Astrocyte (in vitro differentiated cells and primary cell): ENCODE measurements at places on chromosomes 16 and 17. TPM values are rescaled to one million over a fixed set of nuclear protein-coding genes. Genes with fewer than 3 reads are reported as not detected.
A peak's percentile ranks its signal among the peaks of the same experiment; 100 is the strongest.

DNA sequence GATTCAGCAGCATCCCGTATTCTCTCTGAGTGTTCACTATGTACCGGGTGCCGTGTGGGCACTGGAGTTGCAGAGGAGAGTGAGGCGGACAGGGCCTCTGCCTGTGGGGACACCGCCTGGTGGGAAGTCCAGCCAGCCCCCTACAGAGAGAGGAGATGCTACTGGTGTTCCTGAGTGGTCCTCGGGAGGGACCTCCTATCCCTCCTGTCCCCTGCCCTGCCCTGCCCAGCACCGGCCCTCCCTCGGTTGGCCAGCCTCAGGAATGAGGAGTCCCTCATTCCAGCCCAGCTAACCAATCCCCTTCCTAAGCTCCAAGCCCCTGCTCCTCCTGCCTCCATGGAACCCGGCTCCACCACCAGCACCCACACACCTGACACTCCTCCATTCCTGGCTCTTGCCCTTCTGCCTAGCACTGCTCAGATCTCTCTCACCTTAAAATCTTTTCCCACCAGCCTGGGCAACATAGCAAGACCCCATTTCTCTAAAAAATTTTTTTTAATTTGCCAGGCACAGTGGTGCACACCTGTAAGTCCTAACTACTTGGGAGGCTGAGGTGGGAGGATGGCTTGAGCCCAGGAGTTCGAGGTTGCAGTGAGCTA, 2.0 kb downstream of the ASGR2 start:
- DNase-seq = no peak

- no peak for DNase-seq
Observed at GRCh38 chr17:67152824-67153223, 92.2 kb downstream of the HELZ start.

GPR139 gene
- not detected in 2 replicates for total RNA-seq

MARVELD3 gene
- 0.89 and 1.4 TPM in 2 replicates for total RNA-seq

DNA sequence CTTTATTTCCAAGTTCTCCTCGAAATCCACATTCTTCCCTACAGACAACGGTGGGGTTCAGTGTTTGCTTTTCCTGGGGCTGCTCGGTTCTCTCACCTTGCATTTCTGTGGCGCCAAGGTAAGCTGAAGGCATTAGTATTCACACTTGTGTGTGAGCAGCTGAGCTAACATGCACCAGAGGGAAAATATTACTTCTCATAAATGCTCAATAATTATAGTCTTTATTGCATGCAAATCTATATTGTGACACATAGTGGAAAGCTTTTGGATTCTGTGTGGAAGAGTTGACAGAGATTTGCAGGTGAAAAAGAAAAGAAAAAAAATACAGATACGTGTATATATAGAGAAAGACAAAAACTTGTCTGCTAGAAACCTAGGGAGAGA, 411.8 kb downstream of the MAF start:
- no peak for DNase-seq

DNA sequence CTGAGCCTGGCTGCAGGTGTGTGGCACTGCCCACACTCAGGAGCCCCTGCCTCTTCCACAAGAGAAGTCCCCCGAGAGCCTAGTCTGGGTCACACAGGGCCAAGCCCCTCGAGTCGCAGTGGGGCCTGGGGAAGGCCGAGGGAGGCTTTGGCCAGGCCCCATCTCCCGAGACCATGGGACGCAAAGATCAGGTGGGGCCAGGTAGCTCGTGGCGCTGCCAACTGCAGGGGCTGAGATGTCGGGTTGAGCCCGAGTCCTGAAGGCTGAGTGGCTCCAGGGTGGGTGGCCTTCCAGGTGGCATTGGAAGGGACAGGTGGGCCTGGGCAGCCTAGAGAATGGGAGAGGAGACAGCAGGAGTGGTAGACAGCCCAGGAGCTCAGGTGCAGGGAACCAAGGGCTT, 6.3 kb downstream of the TRAF7 start:
- DNase-seq = no peak

DNA sequence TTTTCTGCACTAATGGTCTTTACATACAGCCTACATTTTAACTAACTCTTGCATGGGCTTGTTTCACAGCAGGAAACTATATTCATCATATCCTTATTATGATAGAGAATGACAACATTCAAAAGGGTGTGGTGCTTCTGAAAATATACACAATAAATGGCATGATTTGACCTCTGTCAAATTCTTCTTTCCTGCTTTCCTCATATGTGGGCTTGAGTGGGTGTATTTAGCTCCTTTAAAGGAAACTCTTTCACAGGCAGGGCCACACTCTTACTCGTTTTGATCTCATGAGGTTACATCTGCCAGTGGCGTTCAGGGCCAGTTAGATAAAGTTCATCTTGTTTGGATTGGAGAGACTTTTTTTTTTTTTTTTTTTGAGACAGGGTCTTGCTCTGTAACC, 6.1 kb downstream of the SLC35G3 start:
- DNase-seq = no peak

- DNase-seq = no peak
Observed at GRCh38 chr17:78793415-78793814, 11.3 kb upstream of the CYTH1 start.

ALDH3A1 gene
- not detected in 2 replicates for total RNA-seq

ACSM2B gene
- total RNA-seq = not detected in 2 replicates

- no peak for DNase-seq
Observed at GRCh38 chr17:50710025-50710424, 2.3 kb upstream of the ANKRD40 start.

DNA sequence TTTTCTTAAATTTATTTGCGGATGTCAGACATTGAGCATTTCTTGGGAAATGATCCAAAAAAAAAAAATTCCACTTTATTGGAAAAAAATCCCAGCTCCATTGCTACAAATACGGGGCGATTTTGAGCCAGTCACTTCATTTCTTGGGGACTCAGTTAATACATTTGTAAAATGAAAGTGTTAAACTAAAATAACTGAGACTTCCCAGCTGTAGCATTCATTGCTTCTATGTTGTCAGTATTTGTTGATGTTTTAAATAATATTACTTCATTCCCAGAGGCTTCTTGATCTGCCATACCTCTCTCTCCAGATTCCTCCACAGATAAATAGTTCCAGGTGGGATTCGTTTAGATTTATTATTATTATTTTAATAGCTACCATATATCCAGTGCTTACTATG, 77.1 kb upstream of the HS3ST3A1 start:
- DNase-seq = no peak

DNA sequence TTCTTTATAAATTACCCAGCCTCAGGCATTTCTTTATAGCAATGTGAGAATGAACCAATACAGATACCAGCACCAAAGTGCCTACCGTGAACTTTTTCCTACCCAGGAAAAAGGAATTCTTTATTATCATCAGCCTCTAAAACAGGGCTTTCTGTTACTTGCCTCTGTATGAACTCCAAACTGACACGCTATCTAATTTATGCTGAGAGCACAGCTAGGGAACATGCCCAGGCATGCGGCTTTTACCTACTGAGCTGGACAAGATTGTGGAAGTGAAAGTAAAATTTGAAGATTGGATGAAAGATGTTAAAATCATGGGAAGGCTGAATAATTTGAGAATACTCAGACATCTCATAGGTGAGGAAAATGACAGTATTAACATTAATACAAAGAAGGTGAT, 24.4 kb upstream of the ADCY9 start:
- peak; percentile 70 for DNase-seq

GRCh38 chr16:53892155-53892554, 188.2 kb downstream of the FTO start:
- peak; percentile 57 for DNase-seq

DNA sequence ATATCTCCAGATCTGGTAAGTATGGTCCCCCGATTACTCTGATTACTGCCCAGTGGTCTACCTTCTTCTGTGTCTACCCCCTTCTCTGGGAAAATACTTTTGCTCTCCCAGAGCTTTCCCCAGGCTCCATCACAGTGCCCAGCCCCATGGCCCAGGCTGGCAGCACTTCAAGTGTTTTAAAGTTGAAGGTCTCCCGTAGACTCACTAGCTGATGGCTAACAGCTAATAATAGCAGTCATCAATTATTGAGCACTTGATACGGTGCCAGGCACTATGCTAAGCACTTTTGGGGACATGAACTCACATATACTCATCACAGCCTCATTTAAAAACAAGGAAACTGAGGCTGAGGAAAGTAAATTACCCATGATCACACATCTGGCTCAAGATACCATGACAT, 33.4 kb downstream of the DCUN1D3 start:
- no peak for DNase-seq

DNA sequence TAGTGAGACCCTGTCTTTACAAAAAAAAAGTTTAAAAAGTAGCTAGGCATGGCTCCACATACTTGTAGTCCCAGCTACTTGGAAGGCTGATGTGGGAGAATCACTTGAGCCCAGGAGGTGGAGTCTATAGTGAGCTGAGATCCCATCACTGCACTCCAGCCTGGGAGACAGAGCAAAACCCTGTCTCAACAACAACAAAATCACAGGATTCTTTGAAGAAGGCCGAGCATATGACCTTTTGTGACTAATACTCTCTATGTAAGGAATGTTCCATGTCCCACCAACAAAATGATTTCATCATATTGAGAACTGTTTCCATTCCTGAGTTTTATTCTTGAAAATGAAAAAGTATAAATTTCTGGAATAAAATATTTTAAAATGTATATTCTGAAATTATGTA, 58.9 kb upstream of the EFCAB3 start:
- DNase-seq = no peak

GRCh38 chr17:50112694-50113093, 17.3 kb downstream of the SAMD14 start:
- DNase-seq = no peak

DNA sequence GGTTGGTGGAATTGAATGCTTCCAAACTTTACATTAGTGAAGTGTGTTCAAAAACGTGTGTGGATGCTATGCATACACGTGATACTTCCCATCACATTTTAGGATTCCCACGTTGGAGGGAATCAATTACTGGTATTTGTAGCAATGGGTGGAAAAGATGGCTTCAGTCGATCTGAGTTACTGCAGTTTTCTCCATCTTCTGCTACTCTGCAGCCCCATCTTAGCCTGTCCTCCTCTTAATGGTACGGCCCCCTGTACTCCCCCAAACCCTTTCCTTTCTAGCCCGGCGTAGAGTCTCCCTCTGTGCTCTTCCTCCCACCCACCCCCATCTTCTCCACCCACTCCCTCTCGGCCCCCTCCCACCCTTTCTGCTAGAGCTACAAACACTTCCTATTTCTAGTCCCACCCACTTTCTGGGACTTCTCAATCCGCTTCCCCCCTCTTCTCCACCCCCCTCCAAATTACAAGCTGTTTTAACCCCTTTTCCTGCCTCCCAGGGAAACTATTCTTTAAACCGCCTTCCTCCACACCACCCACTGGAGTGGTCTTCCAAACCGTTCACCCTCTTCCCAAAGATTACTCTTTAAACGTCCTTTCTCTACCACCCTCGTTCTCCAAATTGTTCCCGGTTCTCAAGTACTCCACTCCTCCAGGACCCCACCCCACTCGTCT, 1.1 kb downstream of the CHTF8 start:
- no peak for DNase-seq

DNA sequence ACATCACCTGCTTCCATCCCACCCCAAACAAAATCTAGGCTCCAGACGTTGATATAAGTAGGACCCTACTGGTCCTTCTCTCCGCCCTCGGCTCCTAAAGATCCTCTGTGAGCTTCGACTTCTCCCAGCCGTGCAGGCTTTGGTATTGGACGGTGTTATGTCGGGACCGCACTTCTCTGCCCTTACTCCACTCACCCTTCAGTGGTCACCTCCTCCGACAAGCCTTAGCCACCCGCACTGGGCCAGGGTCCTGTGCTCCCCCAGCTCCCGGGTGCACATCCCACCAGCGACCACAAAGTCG, 1.6 kb downstream of the PSMB10 start:
- no peak for DNase-seq

DNA sequence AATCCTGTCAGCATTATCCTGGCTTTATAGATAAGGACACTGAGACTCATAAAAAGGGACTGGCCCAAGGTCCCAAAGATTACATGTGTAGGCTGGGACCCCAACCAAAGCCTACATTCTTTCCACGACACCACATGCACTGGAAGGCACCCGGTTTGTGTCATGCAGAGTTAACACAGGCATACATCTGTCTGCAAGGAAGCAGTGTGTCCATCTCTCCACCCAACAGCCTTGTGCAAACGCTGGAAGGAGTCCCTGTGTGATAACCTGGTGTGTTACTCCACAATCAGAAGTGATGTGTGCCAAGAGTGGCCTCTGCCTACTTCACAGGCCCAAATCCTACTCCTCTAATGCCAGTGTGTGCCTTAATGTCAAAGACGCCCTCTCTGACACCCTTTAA, 139.8 kb downstream of the PARN start:
- no peak for DNase-seq

DNA sequence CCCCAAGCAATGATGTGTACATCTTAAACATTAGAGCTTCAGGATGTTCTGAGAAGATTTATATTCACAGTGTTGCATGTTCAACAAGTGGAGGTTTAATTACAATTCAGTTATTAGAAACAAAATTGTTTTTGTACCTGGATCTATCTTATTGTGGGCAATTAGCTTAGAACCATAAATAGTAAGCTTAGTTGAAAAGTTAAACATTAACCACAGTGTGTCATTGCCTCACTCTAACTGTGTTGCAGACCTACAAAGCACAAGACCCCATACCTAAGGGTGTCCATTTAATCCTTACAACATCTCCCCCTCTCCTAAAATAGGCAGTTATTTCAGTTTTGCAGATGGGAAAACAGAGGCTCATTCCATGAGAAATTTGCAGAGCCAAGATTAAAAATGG, 632.0 kb upstream of the SOX9 start:
- no peak for DNase-seq

GRCh38 chr17:41480136-41480535, 815 bp downstream of the KRT35 start:
- DNase-seq = no peak

XAF1 gene
- total RNA-seq = 50.9 and 69.6 TPM in 2 replicates

TAF15 gene
- 153 and 156 TPM in 2 replicates for total RNA-seq

DNA sequence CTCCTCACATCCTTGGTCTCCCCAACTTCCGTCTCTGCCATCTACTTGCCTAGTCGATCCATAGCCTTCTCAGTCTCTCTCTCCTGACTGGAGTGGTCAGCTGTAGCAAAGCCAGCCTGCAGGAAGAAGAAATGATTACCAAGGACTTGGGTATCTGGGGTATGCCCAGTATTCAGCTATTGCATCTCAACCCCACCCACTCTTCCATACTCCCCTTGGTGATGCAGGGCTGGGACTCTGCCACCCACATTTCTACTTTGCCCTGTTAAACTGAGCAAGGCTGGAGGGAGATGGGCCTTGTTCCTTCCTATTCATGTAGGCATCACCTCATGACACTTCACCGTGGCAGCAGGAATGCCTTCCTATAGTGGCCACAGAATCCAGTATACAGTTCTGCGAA, 2.3 kb downstream of the COPRS start:
- DNase-seq = no peak

DNA sequence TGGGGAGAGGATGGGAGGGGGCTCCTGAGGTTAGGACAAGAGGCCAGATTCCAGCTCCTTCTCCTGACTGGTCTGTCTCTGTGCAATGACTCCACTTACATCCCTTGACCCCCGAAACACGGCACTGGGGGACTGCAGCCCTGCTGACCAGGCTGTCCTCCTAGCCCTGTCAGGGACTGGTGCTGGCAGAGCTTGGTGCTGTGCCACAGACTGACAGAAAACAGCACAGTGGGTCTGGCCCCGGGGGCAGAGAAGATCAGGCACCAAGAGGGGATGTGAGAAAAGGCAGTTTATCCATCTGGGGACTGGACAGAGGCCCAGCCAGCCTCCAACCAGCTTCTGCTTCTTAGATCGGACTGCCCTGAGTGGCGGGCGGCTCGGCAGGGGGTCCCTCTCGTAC, 19.4 kb downstream of the SLC38A7 start:
- DNase-seq = no peak

KIF18B gene
- total RNA-seq = 0.82 and 1.8 TPM in 2 replicates
